ENCODE measurements at places on chromosomes 5 and 9.

GRCh38 chr5:133611357-133612248 lies 738 bp downstream of the FSTL4 start:
- no peak for DNase-seq

DNA sequence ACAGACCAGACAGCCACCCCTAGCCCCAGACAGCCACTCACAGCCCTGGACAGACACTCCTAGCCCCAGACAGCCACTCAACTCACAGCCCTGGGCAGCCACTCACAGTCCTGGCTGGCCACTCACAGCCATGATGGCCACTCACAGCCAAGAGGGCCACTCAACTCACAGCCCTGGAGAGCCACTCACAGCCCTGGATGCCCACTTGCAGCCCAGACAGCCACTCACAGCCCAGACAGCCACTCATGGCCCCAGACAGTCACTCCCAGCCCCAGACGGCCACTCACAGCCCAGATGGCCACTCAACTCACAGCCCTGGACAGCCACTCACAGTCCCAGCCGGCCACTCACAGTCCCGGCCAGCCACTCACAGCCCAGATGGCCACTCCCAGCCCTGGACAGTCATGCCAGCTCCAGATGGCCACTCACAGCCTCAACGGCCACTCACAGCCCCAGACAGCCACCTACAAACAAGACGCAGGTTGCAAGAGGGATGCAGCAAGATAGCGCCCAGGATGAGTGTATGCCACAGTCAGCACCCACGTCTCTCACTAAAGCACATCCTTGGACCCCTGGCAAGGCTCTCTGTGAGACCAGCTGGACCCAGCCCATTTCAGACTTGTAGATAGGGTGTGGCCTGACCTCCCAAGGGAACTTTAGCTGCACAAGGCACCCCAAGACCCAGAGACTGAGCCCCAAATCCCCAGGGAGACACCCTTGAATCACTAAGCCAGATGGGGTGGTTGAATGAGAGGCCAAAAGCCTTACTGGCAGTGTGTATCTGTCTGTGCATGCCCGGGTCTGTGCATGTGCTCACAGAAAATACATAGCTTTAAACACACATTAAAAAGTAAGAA lies 22.4 kb downstream of the ZDHHC11B start:
- no peak for DNase-seq

GRCh38 chr5:72393052-72393451 lies 72.9 kb downstream of the PTCD2 start:
- no peak for DNase-seq

- DNase-seq, result no peak
These were observed 625.5 kb upstream of the RORB start for GRCh38 chr9:73871636-73872035.

- no peak for DNase-seq
These were observed 11.1 kb downstream of the UNC13B start for GRCh38 chr9:35172878-35173277.

GRCh38 chr5:180799194-180799593 lies 3.4 kb downstream of the MGAT1 start:
- no peak for DNase-seq

DNA sequence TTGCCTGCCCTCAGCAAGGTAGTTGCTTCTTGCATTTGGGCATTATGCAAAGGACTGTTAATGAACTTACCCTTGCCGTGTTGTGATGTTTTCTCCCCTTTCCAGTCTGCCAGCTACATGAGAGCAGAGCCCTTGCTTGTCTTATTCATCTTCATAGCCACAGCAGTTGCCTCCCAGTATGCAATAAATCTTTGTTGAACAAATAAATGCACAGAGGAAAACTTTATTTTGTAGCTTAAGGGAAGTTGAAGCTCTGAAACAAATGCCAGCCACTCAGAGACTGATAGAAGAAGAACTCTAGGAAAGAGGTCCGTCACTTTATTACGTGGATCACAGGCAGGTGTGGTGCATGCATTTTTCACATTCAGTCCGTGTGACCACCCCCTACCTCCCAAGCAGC lies 19.7 kb downstream of the MAST4 start:
- DNase-seq, result no peak

- DNase-seq, result no peak
These were observed 84.5 kb upstream of the SMIM23 start for GRCh38 chr5:171701100-171701541.
